ENCODE measurements at places on chromosomes 6 and 20.

DNA sequence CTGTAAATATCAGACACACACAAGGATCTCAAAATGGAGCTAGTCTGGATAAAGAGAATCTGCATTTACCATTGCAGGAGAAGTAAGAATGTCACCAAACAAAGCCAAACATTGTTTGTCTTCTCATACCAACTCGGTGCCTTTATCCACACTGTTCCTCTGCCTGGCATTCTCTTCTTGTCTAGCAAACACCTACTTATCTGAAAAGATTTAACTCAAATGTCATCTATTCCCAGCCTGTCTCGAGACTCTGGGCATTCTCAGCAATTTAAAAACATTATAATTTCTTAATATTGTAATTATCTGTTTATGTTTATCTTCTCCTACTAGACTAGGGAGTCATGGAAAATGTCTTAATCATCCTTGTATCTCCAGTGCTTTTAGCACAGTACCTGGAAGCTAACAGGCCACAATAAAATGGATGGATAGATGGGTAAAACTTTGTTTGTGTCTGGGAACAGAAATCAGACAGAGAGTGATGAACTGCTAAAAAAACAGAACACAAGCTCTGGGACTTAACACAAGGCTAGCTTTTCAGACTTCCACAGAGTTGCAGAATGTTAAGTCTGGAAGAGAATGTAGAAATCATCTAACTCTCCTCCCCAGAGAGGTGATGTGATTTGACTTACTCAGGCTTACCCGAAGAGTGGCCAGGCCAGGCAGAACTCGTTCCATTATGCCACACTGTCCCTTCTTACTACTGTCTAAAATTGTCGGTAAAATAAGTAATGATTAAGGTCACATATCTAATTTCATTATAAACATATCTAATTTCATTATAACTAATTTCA lies 42.3 kb upstream of the FAM83C start:
- no peak for DNase-seq

- DNase-seq: no peak
Measured at GRCh38 chr20:17542993-17543412, 11.8 kb upstream of the BFSP1 start.

DNA sequence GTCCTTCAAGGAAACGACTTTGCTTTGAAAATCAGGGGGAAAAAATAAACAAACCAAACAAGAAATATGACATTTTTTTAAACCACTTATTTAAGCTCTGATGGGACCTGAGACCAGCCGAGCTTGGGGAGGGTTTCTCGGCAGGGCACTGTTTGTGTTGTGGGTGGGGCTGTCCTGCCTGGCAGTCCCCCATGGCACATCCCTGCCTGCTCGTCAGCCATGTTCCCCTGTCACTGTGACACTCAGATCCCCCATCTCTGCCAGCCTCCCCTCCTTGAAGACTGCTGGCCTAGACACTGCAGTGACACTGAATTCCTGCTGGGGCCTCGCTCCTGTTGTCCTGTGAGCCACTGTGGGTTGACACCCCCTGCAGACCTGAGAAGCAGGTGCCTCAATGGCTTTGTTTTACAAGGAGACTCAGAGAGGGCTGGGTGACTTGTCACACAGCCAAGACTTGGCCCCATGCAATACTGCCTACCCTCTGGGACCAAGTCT lies 95.1 kb upstream of the PTPN1 start:
- no peak for DNase-seq

DNA sequence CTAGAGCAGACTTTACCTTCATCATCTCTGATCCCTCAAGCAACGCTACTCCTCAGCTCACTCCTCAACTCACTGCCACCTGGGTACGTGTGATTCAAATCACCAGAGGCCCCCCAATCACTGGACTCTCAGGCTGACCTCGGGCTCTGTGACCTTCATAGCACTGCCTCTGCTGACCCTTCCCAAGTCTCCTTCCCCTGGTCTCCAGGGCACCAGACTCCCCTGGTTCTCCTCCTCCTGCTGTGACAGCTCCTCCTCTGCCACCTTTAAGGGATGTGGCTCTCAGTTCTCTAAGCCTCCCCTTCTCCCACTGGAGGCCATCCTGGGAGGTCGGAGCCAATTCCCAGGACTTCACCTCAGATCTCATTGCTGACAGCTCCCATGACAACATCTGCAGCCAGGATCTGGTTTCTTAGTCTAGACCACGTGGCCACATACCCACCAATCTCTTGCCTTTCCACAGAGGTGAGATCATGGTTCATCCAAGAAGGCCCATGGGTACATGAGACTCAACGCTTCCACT lies 90.4 kb downstream of the NFATC2 start:
- DNase-seq: no peak

- DNase-seq: no peak
Measured at GRCh38 chr6:166335378-166336302, 6.7 kb downstream of the SFT2D1 start.

GRCh38 chr6:125377621-125378020 lies 75.9 kb upstream of the HDDC2 start:
- DNase-seq: no peak

GRCh38 chr6:65072500-65072899 lies 634.5 kb downstream of the EYS start:
- DNase-seq: no peak

DNA sequence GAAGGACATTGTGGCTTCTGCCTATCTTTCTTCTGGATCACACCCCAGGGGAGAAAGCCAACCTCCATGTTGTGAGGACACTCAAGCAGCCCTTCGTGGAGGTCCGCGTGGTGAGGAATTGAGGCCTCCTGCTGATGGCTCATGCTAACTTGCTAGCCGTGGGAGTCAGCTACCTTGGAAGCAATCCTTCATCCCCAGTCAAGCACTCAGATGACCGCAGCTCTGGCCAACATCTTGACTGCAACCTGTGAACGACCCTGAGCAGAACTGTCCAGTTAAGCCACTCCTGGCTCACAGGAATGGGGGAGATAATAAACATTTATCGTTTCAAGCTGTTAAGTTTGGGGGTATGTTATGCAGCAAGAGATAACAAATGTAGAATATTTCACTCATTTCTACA lies 10.9 kb upstream of the CNKSR3 start:
- DNase-seq: no peak

DNA sequence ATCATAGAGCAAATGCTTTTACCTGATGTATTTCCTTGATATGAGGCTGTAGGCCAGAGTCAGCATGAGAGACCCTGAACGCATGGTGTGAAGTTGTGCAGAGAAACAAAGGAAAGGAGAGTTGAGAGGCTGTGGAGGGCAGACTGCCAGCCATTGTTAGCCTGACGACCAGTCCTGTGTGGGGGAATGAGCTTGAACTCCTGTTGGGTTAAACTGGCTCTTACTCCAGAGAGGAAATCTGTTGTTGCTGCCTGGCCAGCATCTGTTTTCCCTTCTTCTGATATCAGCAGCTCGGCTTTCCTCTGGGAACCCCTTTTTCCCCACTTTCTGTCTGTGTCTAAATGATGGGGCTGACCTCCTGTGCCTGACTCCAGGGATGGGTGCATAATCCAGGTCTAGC lies 158.2 kb upstream of the ZFP64 start:
- DNase-seq: no peak

- no peak for DNase-seq
Measured at GRCh38 chr20:10549511-10549910, 114.4 kb downstream of the SLX4IP start.

- peak; percentile 40 for DNase-seq
Measured at GRCh38 chr6:27771235-27771634, 141.0 kb downstream of the OR2B2 start.

GRCh38 chr20:44900231-44900854 lies 9.5 kb upstream of the PABPC1L start:
- DNase-seq: no peak

DNA sequence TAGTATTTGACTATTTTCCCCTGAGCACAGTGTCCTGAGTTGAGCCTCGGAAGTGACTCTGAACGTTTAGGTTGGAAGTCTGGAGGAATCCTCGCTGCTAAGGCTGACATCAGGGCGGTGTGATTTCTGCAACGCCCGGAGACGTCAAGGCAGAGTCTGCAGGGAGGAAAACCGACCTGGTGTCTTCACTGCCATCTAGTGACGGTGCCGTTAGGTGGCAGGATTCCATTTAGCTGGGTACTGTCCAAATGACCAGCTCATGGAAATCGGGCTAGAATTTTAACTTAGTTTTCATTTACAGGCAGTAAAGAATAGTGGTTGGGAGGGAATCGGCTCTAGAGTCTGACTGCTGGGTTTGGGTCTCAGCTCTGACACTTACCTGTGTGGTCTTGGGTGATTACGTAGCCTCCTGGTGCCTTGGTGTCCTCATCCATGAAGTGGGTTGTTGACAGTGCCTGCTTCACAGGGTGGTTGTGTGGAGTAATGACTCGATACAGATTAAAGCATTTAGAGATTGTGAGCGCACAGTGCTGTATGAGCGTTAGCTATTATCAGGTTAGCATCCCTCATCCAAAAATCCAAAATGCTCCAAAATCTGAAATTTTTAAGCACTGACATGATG lies 35.0 kb downstream of the FOXF2 start:
- DNase-seq: no peak

- DNase-seq: no peak
Measured at GRCh38 chr20:63233924-63234323, 1.8 kb upstream of the BIRC7 start.

DNA sequence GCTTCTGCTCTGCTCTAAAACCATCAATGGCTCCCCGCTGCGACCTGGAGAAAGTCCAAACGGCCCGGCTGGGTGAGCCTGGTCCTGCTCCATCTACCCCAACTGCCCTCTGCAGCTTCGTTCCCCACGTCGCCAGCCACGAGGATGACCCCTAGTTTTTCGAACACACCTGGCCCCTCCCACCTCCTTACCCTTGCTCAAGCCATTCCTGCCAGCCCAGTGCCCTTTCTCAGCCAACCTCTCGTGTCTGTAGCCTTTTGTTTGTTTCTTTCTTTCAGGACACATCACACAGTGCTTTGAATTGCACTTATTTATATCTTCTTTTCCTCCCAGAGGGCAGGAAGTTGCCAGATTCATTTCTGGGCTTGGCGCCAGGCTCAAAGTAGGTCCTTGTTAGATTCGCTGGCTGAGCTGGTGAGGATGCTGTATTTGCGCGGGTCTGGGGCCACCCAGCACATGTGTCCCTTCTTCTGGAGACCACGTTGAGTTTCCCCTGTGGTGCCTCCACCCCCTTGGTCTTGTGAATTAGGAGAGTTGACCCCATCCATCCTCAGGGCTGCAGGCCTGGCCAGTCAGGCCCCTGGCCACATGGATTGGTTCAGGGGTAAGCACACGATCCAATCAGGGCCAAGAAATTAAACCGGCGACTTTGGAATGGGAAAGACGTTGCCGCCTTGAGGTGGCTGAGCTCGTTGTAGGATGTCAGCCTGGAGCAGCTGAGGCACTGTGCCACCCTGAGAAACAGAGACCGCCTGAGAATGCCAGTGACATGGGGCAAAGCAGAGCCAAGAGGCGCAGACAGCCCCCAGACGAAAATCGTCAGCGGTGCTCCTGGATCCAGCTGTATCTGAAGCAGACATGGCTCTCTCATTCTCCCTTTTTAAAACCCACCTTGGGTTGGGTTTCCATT lies 156.0 kb downstream of the CEBPB start:
- no peak for DNase-seq

- DNase-seq: no peak
Measured at GRCh38 chr6:14200047-14200446, 82.5 kb downstream of the CD83 start.

DNA sequence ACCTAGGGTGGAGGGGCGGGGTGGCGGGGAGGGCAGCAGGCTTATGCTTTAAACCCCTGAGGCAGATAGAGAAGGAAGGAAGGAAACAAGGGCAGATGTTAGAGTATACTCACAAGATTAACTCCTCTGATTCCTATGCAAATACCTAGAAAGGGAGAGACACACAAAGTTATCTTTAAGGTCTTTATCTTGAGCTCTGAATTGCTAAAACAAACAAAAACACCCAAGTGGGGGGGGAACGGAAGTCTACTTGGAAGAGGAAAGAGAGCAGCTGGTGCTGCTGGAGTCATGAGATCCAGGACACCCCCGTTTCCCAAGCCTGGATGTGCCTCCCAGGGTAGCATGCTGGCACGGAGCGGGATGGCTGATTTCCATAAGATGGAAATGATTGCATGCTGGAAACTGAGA lies 43.4 kb downstream of the PLAGL1 start:
- DNase-seq: no peak

GRCh38 chr6:116444092-116444491 lies 17.1 kb upstream of the CALHM6 start:
- no peak for DNase-seq

DNA sequence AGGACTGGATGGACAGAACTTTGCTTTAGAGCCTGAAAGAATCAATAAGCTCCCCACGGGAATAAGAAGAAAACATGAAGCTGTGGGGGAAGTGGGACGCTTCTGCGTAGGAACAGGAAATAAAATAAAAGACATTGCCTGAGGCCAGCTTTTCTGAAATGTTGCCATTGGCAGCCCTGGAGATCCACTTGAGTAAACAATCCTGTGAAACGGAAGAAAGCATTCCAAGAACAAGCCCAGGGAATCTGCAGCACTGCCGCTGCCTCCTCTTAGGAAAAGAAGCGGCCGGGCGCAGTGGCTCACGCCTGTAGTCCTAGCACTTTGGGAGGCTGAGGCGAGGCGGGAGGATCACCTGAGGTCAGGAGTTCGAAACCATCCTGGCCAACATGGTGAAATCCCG lies 182.3 kb upstream of the RALGAPA2 start:
- no peak for DNase-seq
